ENCODE measurements at places on chromosomes 7 and 10.

- DNase-seq: no peak
Measured at GRCh38 chr10:90890347-90890746, 18.6 kb downstream of the RPP30 start.

GRCh38 chr10:11636697-11637303, 25.4 kb upstream of the USP6NL start:
- no peak for DNase-seq

GRCh38 chr7:20374399-20374798, 43.7 kb downstream of the ITGB8 start:
- no peak for DNase-seq

DNA sequence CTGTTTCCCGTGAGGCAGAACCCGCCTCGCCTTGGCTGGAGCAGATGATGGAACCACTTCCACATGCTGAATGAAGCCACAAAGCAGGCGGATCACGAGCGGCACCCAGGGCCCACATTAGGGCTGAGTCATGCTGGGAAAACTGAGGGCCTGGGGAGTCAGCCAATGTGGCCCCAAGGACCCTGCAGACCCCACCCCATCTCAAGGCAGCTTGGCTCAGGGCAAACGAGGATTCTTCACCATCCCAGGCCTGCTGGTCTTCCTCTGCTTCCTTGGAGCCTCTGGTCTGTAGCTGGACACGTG, 488.0 kb downstream of the DNAJB6 start:
- DNase-seq: no peak

DNA sequence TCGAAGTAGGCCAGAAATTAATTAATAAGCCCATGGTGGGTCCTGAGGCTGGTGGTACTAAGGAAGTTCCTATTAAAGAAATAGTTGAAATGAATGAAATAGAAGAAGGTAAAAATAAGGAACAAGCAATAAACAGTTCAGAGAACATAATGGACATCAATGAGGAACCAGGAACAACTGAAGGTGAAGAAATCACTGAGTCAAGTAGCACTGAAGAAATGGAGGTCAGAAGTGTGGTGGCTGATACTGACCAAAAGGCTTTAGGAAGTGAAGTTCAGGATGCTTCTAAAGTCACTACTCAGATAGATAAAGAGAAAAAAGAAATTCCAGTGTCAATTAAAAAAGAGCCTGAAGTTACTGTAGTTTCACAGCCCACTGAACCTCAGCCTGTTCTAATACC, 36.0 kb downstream of the SLK start:
- no peak for DNase-seq

DNA sequence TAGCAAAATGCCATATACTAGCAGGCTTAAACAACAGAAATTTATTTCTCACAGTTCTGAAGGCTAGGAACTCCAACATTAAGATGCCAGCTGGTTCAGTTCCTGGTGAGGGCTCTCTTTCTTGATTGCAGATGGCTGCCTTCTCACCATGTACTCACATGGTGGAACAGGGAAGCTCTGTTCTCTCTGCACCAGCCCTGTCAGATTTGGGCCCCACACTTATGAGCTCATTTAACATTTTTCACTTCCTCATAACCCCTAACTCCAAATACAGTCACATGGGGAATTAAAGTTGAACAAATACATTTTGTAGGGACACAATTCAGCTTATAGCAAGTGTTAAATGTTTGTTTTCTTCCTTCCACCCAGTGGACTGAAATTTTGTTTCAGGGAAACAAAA, 218.6 kb upstream of the TAC1 start:
- DNase-seq: no peak

- no peak for DNase-seq
Measured at GRCh38 chr7:129240119-129240820, 15.4 kb downstream of the AHCYL2 start.

- no peak for DNase-seq
Measured at GRCh38 chr7:15885678-15886077, 199.2 kb upstream of the MEOX2 start.

DNA sequence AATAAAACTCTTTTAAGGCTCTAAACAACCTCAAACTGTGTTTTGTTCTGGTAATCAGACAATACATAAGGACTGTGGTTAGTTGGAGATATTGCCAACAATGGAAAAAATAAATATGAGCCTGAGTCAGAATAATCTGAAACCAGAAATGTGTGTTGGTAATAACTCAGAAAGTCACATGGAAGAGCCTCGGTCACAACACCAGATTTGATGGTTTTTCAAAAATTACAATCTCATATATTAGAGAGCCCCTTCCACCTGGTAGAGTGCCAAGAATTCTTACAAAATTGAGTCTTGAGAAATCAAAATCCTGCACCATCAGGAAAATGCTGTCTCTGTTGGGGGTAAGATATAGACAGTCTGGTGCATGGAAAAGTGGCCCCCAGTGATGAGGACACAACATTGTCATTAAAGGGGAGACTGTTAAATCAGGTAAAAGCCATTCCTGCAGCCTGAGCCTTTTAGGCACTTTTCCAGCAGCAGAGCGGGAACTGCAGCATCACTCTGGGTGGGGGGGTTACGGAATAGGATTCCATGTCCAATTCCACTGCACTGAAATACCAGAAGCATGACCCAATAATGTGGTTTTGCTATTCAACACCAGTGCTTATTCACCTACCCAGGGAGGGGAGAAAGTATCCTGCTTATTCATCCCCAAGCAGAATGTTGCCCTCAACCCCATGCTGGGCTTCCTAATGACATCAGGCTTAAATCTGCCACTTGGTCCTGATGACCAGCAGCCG, 9.5 kb upstream of the ADAM12 start:
- DNase-seq: no peak

DNA sequence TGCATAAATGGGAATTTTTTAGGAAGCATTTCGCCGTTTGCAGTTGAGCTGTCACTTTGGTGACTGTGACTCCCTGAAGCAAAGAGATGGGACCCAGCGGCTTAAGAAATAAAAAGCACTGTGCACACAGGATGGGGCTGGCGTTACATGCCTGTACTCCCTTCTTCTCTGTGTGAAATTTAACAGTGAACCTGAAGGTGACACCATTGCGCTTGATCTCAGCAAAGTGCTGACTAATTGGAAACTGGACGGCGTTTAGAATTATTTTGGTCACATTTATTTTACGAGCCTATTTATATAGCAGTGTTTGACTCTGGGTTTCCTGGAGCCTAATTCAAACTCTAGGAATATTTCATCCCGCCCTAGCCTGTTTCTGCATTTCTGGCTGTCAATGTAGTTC, 146.2 kb downstream of the PAXIP1 start:
- no peak for DNase-seq

DNA sequence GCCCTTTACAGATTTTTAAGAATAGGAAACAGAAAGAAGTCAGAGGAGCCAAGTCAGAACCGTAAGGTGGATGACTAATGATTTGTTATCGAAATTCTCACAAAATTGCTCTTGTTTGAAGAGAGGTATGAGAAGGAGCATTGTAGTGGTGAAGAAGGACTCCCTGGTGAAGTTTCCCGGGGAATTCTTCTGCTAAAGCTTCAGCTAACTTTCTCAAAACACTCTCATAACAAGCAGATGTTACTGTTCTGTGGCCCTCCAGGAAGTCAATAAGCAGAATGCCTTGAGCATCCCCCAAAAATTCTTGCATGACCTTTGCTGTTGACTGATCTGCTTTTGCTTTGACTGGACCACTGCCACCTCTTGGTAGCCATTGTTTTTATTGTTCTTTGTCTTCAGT, 152.9 kb downstream of the HGF start:
- DNase-seq: no peak

- no peak for DNase-seq
Measured at GRCh38 chr7:7272294-7272693, 90.0 kb downstream of the C1GALT1 start.

- no peak for DNase-seq
Measured at GRCh38 chr10:70324339-70324861, 40.6 kb upstream of the NPFFR1 start.

- no peak for DNase-seq
Measured at GRCh38 chr10:112333452-112333851, 40.5 kb upstream of the ACSL5 start.

DNA sequence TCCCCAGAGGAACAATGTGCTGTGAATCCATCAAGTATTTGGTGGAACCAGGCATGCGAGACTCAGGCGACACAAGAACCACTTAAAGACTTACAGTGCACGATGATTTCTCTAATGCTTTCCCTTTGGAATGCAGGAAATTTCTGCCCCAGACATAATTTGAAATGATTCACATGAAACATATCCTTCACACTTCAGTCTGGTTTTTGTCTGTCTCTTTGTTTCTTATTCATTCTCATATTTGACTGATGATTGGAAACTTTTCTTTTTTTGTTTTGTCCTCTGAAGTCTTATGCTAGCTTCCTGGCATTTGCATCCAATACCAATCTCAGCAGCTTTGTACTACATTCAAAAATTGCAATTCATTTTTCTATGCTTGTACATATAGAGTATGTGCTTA, 502.8 kb downstream of the PHTF2 start:
- no peak for DNase-seq

GRCh38 chr10:126390324-126390723, 2.0 kb upstream of the ADAM12 start:
- DNase-seq: no peak

GRCh38 chr10:97518301-97519043, 19.7 kb downstream of the UBTD1 start:
- no peak for DNase-seq

DNA sequence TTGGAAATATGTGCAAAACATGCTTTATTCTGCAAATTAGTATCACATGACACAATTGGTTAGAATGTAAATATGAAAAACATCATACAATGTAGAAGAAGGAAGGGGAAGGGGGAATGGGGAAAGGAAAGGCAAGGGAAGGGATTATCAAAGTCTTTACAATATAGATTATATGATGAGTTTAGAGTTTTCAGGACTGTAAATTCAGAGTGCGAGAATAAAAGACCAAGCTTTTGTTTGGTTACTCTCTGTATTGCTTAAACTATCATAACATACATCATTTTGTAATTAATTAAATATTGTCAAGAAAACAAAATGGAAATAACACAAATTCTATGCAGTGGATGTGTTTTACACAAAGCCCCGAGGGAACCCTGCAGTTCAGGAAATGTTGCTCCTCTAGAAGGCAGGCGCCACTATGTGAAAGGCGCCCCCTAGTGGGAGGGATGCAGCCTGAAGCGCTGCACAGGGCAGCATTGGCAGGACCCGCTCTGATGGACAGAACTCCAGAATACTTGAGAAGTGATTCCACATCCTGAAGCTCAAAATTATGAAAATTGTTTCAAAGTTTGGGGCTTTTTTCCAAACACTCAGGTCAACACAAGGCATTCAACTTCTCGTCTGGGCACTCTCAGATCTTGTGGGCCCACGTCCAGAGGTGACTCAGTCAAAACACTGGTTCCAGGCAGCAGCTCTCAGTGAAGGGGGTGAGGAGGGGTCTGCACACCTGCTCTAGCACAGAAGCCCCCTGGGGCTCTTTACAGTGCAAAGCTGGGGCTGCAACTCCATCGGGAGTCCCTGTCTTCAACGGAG, 31.6 kb upstream of the TMEM254 start:
- peak; percentile 49 for DNase-seq

DNA sequence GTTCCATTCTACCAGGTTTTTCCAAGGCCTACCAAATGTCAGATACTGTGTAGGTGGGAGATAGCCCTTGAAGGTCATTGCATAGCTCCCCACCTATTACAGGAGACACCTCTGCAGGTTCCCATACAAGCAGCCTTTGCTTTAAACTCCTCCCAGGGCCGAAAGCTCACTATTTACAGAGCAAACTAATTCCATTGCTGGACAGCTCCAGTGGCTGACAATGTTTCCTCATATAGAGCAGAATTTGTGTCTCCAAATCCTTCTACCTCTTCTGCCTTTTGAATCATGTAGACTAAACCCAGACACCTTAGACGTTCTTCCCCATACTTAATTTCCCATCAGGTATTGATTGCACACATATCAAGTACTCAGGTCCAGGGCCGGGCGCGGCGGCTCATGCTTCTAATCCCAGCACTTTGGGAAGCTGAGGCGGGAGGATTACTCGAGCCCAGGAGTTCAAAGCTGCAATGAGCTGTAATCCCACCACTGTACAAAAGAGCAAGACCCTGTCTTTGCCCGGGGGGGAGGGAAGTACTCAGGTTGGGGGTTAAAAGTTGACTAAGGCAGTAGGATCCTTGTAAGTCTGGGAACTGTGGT, 2.1 kb downstream of the CNNM1 start:
- peak; percentile 29 for DNase-seq

DNA sequence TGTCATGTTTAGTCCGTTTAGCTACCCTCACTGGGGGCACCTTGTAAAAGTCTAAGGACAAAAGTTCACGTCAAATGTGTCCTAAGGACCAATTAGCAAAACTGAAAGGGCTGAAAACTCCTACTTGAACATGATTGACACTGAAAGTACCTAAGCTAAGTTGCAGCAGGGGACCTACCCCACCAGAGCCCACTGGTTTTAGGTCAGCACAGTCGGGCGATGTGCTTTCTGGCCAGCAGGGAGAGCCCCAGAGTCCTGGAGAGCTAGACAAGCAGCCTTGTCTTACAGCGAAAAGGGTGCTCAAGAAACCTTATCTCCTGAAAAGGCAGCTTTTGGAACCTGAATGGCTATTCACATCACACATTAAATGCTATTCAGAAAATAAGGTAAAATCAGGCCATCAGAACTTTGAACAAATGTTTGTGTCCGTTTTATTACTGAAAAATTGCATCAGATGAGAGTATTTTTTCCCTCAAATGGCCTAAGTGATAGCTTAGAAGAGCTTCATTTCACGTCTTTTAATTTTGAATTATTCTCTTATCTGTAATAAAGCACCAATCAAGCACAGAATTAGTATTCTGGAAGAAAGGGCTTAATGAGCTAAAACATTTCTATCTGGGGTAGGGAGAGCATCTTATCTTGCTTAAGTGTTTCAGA, 52.2 kb upstream of the MKI67 start:
- peak; percentile 77 for DNase-seq

DNA sequence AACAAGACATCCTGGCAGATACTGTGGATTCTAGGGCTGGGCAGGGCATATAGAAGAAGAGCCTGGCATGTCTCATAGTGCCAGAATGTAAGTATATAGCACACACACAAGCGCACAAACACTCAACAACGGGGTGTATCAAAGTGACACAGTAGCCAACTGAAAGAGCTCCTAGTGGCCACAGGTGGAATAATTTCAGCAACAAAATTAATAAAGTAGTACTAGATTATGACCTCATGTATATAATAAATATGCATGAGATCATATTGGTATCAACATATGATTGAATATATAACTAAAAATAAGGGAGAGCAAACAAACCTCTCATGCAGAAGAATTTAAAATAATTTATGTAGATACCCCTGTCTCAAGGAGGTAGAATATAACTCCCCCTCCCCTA, 72.4 kb upstream of the CXCL12 start:
- no peak for DNase-seq

Data from HAP-1 (cell line).